ENCODE measurements at places on chromosomes 16 and 17.
A peak's percentile ranks its signal among the peaks of the same experiment; 100 is the strongest.

DNA sequence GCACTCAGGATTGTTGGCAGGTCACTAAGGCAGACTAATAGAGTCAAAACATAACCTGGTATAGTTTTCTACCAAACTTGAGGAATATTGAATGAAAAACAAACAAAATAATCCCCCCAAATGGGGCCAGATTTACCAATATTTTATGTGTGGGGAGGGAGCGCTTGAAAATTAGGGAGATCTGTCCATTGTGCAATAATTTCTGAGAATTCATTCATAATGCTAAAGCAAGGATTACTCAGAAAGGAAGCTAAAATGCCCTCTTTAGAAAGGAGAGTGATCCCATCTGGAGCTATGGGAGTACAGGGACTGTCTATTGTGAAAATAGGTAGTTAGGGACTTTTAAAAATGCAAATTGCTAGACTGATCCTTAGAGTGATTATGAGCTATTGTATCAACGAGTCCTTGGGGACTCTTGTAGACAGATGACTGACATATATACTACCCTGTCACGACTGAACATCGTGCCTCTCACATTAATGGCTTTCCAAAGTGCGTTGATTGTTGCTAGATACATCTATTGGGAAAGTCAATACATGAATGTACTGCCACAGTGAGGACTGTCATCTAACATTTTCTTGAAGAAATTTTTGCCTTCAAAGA is 193.6 kb downstream of the AATF start:
- no peak for DNase-seq

GRCh38 chr16:25051406-25052150 is 36.4 kb upstream of the ARHGAP17 start:
- DNase-seq: no peak

DNA sequence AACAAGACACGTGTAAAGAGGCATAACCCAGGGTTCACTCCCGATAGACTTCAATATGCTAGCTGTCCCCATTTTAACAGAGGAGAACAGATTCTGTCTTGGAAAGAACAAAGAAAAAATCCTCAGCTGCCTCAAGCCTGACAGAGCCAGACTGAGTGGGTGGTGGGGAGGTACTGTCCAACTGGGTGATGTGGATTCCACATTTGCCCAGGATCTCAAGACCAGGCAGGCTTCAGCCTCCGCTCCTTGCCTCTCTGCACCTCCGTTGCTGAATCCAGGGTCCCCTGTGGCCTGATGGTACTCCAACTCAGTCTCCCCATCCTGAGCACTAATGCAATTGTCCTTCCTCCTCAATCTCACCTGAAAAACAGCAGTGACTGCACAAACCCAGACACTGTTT is 163.8 kb downstream of the GSG1L start:
- DNase-seq: no peak

GRCh38 chr17:44220213-44221083 is 973 bp upstream of the UBTF start:
- DNase-seq: peak; percentile 70

- no peak for DNase-seq
Observed at GRCh38 chr17:77117415-77117814, 23.4 kb upstream of the SEC14L1 start.

DNA sequence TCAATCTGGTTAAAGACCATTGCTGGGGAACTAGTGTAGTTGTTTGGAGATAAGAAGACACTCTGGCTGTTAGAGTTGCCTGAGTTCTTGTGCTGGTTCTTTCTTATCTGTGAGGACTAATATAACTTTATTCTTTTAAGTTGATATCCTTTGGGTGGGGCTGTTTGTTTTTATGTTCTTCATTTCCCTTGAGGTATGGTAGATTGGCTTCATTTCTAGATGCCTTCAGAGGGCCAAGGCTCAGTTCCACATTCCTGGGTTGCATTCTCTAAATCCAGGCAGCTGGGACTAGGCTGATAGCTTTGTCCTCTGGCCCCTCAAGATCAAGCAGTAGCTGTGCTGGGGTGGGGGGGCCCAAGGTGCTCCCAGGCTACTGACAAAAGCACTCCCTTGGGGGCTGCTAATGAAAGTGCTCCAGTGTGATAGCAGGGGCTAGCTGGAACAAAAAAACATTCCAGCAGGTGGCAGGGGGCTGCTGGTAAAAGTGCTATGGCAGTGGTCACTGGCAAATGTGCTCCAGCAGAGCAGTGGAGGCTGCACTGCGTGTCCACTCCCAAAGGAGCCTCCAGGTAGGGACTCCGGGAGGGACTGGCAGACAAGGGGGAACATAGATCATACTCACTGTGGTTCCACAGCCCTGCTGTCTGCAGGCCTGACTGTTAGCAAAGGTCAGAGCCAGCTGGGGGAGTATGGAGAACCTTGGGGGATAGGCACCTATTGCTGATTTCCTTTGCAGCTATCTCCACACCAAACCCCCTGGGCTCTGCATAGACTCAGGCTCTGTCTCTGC is 45.9 kb upstream of the KCNJ16 start:
- DNase-seq: no peak

DNA sequence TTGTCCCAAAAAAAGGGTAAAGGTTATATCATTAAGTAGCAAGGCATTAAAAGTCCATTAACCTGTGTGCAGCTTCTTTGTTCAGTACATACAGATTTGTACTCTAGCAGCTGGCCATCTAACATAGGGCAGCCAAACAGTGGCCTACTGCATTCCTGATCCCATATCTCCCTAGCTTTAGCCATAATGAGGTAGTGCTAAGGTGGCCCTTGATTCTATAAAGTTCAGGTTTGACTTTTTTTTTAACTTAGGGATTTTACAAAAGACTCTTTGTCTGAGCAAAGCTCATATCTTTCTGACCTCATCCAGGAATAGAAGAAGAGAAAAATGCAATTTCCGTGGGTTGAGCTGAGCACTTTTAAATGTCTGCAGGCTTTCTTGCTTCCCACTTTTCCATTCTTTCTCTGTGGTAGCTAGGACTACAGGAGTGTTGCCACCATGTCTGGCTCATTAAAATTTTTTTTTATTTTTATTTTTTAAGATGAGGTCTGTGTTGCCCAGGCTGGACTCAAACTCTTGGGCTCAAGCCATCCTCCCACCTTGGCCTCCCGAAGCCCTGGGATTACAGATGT is 19.5 kb upstream of the CDC6 start:
- no peak for DNase-seq

- no peak for DNase-seq
Observed at GRCh38 chr17:2042933-2043332, 1.1 kb downstream of the OVCA2 start.

- no peak for DNase-seq
Observed at GRCh38 chr16:23753908-23754593, 775 bp upstream of the CHP2 start.

- no peak for DNase-seq
Observed at GRCh38 chr16:57038166-57038565, 48.8 kb downstream of the NLRC5 start.

DNA sequence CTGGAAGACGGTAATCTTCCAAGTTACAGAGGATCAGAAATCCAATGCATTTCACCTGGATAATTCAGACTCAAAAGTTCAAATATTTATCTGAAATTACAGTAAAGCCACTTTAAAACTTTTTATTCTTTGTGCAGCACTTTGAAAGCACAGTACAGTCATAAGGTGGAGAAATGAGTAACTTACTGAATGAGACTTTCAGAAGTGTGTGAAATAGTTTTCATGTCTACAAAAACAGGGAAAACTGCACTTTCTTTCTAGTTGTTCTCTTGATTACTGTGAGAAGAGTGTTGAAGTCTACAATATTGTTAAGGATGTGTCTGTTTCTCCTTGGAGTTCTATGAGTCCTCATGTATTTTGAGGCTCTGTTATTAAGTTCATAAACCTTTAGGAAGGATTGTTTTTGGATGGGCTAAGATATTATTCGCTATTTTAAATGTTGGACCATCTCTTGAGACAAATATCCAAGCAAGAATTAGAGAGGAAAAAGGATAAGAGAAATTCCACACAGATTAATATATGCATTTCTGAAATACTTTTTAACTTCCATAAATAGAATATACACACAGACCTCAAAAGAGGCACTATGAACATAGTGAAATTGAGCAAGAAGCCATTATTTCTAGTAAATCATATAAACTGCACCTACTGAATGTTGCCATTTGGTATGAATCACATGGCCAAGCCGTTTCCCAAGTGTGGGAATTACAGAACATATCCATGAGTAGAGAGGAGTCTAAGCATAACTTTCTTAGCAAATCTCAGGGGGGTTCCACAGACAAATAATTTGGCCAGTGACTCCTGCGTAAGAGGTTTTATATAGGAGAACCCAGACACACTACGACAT is 83.6 kb upstream of the PLEKHM1 start:
- DNase-seq: peak; percentile 32

DNA sequence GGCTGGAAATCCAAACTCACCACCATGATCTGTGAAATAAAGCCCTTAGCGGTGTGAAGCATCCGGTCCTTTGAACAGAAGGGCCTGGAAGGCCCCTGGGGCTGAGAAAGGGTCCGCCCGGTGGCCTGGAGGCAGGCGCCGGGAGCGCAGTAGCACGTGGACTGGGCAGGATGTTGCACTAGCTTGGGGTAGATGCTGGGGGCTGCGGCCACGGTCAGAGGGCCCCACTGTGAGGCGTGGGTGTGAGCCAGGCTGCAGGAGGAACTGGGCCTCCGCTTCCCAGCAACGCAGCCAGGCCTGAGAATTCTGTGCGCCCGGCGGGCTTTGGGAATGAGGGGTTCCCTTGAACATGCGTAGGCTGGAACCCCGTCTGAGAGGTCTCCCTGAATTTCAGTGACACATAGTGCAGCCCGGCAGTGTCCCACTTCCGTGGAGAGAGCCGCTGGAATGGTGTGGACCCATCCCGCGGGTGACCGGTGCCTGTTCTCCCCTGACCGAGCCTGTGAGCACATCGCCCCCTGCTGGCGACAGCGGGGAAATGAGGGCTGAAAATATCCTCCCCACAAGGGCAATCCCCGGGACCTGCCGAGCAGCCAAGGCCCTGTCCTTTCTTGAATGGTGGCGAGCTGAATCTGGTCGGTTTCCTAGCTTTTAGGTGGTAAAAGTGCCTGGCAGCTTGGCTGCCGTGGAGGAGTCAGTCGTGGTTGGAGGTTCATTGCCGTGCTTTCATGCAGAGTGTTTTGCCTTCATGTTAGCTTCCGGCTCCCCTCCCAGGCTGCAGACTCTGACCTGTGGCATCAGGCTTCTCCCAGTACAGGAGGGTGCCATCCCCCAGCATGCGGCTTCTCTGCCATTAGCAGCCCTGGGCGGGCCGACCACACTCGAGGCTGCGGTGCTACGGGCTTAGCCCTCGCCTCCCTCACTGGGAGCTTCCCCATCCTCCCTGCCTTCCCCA is 43.8 kb downstream of the DNAJA2 start:
- peak; percentile 38 for DNase-seq
